Right lung (tissue), 10 donors: ENCODE measurements at places on chromosomes 12 and 14. TPM values are rescaled to one million over a fixed set of nuclear protein-coding genes. Genes with fewer than 3 reads are reported as not detected.

HOXC12 gene
- not detected for polyA plus RNA-seq

PLEKHH1 gene
- polyA plus RNA-seq: 8.5 TPM

ANAPC7 gene
- 86.4 TPM for polyA plus RNA-seq

KLRD1 gene
- 2.2 TPM for polyA plus RNA-seq

RTN1 gene
- 4.4 TPM for polyA plus RNA-seq

GPR132 gene
- 1.9 TPM for polyA plus RNA-seq

PPP1R36 gene
- 0.66 TPM for polyA plus RNA-seq

CLEC4A gene
- polyA plus RNA-seq: 2.7 TPM

KLRC1 gene
- 1.2 TPM for polyA plus RNA-seq

IL23A gene
- polyA plus RNA-seq: 0.75 TPM

KRT83 gene
- polyA plus RNA-seq: not detected

YY1 gene
- 127 TPM for polyA plus RNA-seq

ATP6V1D gene
- polyA plus RNA-seq: 126 TPM
